AG08395 (cell line): ENCODE measurements at places on chromosomes 16 and 17.

- peak; percentile 26 for DNase-seq
Measured at GRCh38 chr17:65848751-65849150, 287.3 kb upstream of the AXIN2 start.

- DNase-seq: peak; percentile 82
Measured at GRCh38 chr16:3952737-3953131, 72.2 kb upstream of the CREBBP start.

GRCh38 chr17:71251951-71252350 is 868.9 kb upstream of the SOX9 start:
- DNase-seq: peak; percentile 74

GRCh38 chr17:39871801-39872200 is 3.8 kb downstream of the ZPBP2 start:
- no peak for DNase-seq

DNA sequence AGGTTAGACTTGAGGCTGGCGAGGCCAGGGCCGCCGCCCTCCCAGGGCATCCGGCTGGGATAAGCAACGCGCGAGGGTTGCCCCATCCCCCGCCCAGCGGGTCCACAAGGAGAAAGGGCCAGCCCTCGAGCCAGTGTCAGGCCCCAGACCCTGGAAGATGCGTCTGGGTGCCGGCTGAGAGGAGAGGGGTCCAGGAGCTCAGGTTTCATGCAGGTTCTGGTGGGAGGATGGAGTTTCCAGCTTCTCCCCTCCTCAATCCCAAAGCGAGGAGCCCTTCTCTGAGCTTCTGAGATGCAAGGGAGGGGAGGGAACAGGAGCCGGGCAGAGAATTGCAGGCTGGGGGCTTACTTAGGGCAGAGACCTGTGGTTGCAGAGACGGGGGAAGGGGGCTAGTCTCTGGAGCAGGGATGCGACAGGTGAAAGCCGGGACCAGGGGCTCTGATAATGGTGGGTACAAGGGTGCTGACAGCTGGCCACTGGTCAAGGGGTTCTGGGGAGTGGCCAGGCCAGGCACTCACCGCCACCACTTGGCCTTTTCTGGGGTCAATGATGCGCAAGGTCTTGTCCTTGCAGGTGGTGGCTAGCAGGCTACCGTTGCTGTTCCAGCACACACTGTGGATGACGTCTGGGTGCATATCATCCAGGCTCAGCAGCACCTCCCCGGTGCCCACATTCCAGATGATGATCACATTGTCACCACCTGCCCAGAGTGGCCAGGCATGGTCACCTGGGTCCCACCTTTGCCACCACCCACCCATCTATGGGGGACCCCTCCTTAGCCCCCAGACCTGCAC is 4.2 kb downstream of the CORO6 start:
- DNase-seq: no peak

- no peak for DNase-seq
Measured at GRCh38 chr17:54626146-54626703, 274.4 kb upstream of the TOM1L1 start.

GRCh38 chr16:11806721-11807120 is 9.7 kb upstream of the ZC3H7A start:
- DNase-seq: peak; percentile 30

GRCh38 chr17:444879-445454 is 92.4 kb upstream of the RPH3AL start:
- DNase-seq: no peak

DNA sequence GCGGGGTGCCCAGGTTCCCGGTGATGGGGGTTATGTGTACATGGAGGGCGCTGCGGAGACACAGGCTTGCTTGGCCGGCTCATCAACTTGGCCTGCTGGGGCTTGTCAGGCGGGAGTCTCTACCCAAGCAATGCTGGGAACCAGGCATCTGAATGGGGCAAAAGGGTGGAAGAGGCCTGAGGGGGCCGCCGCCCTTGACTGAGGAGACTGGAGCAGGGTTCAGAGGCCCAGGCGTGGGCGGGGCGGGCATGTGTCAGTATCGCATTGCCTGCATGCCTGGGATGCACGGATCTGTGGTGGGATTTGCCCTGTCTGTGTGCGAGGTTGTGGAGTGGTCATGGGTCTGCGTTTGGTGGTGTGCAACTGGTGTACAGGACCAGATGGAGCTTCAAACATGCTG is 21.1 kb downstream of the ARHGAP23 start:
- no peak for DNase-seq

DNA sequence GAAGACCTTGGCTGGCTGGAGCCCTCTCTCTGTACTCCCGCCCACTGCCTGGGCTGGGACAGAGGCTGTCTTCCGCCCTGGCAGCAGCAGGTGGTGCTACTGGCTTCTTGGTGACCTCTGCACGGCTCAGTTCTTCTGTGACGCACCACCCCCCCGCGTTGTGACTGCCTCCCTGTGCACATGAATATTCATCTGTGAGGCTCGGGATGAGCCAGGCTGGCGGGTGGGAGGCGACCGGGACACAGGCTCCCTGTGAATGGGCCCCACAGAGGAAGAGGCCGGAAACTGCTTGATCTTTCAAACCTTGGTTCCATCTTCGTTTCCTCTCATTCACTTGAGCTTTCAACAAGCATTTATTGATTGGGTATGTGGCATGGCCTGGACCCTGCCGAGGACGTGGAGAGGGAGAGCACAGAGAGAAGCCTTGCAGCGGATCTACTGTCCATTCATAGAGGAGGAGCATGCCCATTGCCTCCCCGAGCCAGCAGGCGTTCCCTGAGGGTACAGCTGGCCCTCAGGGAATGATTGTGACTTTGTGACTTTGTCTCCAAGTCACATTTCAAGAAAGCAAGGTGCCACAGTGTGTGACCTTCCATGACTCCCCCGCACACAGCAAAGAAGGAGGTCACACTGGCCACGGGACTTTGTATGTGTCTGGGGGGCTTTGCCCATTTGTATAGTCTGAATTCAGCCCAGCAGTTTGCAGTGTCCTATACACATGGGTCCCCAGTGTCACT is 45.0 kb downstream of the B9D1 start:
- peak; percentile 20 for DNase-seq

DNA sequence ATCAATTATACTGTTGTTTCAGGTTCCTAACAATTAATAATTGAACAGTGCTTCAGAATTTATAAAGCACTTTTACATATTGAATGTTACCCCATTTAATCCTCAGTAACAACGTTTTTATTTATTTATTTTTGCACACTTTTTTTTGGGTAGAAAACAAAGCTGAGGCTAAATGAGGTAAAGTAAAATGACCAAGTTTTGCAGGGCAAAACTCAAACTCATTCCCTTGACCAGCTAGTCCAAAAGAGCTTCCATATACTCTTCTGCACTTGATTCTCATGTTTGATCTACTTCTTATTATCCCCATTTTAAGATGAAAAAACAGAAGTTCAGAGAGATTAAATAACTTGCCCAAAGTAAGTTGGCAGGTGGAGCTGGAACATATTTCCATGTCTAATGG is 81.1 kb upstream of the NACA2 start:
- DNase-seq: no peak

DNA sequence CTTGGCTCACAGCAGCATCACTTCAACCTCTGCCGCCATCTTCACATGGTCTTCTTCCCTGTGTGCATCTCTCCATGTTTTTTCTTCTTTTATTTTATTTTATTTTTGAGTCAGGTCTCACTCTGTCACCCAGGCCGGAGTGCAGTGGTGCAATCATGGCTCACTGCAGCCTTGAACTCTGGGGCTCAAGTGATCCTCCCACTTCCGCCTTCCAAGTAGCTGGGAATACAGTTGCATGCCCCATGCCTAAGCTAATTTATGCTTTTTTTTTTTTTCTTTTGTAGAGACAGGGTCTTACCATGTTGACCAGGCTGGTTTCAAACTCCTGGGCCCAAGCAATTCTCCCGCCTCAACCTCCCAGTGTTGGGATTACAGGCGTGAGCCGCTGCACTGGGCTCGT is 1.9 kb downstream of the NUDT7 start:
- DNase-seq: no peak

GRCh38 chr17:78343187-78343542 is 16.7 kb downstream of the SOCS3 start:
- DNase-seq: peak; percentile 96

DNA sequence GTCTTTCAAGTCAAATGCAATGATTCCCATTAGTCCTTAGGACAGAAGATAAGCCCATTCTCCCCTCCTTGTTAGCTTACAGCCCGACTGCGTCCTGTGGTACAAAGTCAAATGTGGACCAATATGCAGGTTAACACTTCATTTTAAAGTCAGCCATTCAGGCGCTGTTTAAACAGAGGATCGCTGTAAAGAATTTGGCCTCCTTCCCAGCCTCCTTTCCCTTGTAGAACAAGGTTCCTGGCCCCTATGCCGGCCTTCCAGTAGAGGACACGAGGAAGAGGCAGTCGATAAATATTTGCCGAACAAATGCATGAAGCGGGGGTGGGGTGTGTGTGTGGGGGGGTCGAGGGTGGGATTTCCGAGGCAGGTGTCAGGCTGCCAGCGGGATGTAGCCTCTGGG is 4.3 kb downstream of the SDK2 start:
- no peak for DNase-seq

DNA sequence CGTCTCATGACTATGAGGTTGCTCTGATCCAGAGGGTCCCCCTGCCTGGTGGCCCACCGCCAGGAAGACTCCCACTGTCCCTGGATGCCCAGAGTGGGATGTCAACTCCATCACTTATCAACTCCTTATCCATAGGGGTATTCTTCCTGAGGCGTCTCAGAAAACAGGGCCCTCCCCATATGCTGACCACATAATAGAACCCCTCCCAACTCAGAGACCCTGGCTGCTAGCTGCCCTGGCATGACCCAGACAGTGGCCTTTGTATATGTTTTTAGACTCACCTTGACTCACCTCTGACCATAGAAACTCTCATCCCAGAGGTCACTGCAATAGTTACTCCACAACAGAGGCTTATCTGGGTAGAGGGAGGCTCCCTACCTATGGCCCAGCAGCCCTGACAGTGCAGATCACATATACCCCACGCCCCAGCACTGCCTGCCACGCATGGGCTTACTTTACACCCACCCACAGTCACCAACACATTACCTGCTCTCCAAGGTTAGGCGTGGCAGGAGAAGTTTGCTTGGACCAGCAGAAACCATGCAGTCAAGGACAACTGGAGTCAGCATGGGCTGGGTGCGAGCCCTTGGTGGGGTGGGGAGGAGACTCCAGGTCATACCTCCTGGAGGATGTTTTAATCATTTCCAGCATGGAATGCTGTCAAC is 2.3 kb upstream of the G6PC1 start:
- DNase-seq: no peak

GRCh38 chr17:63314761-63315160 is 131.3 kb downstream of the CYB561 start:
- no peak for DNase-seq

DNA sequence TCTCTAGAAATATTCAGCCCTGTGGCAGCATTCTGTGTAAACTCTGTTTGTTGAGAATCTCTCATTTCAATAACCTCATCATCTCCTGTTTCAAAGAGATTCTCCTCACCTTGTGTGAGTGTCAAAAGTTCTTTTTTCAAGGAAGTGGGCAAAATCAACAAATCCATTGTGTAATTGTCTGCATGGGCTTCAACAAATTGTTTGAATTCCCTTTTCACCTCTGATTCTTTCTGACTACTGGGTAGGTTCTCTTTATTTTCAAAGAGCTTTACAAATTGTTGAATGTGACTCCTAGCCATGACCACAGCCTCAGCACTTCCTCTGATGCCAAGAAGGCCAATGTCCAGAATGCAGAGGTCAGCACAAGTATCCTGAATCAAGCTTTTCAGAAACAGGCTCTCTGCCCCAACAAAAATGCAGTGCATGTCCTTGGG is 48.0 kb downstream of the N4BP1 start:
- DNase-seq: peak; percentile 12

GRCh38 chr17:74746922-74747321 is 1.5 kb upstream of the NHERF1 start:
- no peak for DNase-seq

- no peak for DNase-seq
Measured at GRCh38 chr17:48642059-48642842, 16.1 kb upstream of the HOXB9 start.

DNA sequence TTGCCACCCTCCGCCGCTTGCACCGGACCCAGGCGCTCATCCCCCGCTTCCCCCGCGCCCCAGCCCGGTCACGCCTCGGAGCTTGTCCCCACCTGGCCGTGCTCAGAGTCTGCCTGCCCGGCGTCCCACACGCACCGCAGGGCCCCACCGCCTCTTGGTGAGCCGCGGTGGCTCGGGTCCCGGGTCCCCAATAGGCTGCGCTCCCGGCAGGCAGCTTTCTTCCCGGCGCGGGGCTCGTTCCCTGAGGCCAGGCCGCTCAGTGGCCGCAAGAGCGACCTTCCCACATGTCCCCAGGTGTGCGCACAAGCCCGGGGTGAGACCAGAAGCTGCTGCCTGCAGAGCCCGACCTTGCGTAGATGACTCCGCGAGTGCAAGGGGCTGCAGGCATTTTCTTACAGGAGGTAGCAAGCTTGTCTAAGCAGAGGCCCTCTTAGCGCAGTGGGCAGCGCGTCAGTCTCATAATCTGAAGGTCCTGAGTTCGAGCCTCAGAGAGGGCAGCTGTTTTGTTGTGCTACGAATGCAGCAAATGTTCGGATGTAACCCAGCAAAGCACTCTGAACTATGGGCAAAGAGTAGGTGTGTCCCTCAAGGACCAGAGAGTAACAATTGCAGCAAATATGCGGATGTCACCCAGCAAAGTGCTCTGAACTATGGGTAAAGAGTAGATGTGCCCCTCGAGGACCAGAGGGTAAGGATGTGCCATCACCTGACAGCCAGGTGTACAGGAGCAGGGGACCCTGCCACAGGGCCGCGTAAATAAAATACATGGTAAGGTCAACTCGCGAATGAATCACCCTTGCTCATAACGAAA is 15.6 kb downstream of the TLE7 start:
- DNase-seq: peak; percentile 45

DNA sequence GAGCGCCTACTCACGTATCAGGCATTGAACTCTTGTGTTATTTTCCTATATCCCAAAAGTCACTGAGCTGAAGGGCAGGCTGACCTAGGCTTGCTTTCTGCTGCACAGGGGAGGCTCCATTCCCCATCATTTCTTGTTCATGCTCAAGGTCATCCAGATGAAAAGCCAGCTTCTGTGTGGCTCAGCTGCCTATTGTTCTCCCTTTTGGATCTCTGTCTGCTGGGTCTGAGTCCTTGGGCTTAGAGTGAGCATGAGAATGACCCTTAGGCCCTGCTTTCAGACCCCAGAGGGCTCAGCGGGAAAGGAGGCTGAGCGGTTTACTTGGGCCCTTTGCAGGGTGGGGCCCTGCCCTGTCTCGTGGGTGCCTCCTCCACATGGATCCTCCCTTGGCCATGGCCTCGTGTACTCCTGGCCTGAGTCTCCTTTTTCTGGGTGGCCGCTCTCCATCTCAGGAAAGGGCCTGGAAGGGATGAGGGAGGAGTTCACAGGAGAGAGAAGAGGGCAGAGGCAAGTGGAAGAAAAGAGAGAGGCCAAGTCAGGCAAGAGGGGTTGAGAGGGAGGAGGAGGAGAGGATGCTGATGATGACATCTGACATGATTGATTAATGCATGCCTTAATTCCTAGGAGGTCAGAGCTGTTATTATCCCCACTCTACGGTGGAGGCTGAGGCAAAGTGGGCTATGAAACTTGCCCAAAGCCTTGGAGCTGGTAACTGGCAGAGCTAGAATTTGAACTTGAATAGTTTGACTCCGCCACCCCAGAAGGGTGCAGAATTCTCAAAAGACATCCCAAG is 19.8 kb upstream of the MAP3K14 start:
- DNase-seq: no peak
